ENCODE measurements at places on chromosomes 11 and 22.
A peak's percentile ranks its signal among the peaks of the same experiment; 100 is the strongest.

DNA sequence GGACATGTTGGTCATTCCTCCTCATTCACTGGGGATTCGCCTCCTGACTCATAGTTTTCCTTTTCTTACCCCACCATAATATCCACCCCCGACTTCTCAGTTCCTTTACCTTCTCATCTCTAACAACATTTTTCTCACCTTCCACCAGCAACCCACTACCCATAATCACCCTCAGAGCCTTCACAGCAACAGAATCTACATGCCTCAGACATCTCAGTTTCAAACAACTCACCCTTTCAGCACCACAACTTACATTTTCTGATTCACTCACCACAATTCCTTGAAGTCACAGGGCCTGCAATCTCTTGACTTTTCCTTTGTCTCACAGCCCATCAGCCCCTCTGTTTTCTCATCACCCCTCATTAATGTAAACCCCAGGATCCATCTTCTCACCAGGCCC lies 2.3 kb upstream of the MTNR1B start:
- no peak for DNase-seq

- DNase-seq = peak; percentile 70
These were observed 799 bp downstream of the CCDC88B start for GRCh38 chr11:64340671-64341335.

- no peak for DNase-seq
These were observed 30.3 kb upstream of the SIK2 start for GRCh38 chr11:111571829-111572501.

DNA sequence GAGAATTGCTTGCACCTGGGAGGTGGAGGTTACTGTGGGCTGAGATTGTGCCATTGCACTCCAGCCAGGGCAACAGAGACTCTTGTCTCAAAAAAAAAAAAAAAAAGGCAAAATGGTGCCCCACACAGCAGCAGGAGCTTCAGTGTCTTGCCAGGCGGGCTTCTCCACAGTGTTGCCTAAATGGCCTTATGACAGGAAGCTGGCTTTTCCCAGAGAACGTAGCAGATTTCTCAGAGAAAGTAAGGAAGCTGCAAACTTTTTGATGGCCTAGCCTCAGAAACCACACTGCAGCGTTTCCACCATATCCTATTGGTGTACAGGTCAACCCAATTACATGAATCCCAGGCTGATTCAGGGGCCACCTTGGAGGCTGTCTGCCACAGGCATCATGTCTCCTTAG lies 12.7 kb upstream of the SPDYC start:
- DNase-seq = no peak

- DNase-seq = no peak
These were observed 4.3 kb upstream of the TBC1D22A start for GRCh38 chr22:46758121-46758520.

- no peak for DNase-seq
These were observed 1563.7 kb upstream of the TENM4 start for GRCh38 chr11:81004576-81004975.

GRCh38 chr11:7638710-7639642 lies 34.3 kb downstream of the CYB5R2 start:
- DNase-seq = no peak

DNA sequence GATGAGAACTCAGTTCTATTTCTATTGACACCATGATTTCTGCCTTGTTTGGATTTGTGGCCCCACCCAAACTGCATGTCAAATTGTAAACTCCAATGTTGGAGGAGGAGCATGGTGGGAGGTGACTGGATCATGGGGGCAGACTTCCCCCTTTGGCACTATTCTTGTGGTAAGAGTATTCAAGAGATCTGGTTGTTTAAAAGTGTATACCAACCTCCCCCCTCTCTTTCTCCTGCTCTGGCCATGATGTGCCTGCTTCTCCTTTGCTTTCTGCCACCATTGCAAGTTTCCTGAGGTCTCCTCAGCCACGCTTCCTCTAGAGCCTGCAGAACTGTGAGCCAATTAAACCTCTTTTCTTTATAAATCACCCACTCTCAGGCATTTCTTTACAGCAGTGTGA lies 7.9 kb upstream of the FOXRED2 start:
- no peak for DNase-seq

DNA sequence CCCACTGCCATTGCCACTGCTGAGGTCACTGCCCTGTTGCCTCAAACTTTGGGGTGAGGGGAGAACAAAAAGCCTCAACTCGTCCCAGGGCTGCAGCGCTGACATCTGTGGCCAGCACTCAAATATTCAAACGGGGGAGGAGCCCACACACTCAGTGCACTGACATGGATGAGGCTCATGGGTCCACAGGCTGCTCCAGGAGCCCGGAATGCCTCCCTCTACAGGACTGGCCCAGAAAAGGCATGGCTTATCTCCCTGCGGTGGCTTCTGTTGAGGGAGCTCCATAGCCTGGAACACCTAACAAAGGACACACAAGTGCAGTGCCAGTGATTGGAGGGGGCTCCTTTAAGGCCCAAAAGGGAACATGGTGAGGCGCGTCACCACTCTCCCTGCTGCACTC lies 341.1 kb upstream of the LUZP2 start:
- DNase-seq = no peak

DNA sequence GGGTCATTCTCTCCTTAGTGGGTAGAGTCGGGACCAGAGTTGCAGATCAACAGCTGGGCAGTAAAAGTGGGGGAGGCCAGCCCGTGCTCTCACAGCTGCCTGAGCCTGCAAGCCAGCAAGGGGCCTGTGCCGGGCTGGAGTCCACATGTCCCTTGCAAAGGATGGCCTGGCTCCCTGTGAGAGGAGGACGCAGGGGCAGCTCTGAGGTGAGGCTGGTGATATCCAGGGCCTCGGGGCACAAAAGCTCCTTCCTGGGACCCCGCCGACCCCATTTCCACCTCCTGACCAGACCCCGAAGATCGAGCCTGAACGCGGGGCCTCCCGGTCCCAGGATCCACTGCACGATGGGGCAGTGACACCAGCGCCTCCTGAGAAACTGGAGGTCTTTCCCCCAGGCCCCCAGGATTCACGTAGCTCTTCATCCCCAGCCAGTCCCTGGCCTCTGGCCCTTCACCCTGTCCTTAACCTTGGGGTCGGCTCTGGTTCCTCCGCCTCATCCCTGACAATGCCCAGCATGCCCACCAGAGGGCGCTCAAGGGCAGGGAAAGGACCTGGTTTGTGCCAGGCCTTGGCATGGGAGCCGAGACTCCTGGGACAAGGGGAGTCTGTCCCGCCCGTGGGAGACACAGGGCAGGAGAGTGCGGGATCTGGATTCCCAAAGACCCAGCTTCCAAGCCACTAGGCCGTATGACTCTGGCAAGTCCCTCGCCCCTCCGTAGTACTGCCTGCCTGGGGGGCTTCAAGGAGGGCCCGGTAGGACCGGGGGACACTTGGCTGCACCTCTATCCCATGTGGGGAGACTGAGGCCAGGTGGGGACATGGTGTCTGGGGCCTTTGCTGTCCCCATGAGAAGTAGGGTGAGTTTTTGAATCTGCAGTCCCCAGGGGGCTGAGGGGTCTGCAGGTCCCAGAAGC lies 17.8 kb upstream of the WNT7B start:
- DNase-seq = peak; percentile 65

- DNase-seq = no peak
These were observed 44.5 kb downstream of the TRAF6 start for GRCh38 chr11:36465449-36466163.

DNA sequence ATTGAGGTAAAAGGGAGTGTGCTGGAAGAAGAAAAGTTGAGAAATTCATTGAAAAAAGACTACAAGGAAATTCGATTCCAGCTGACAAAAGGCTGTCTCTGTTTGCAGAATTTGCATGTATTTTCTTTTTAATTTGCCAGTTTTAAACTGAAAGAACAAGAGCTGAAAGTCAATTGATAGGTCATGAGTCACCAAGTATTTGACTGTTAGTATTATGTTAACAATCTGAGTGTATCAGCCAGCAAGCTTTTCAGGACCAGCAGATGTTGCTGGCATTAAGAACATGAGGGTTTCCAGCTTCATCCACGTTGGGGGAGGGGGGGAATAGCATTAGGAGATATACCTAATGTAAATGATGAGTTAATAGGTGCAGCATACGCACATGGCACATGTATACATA lies 726.7 kb downstream of the METTL15 start:
- no peak for DNase-seq

DNA sequence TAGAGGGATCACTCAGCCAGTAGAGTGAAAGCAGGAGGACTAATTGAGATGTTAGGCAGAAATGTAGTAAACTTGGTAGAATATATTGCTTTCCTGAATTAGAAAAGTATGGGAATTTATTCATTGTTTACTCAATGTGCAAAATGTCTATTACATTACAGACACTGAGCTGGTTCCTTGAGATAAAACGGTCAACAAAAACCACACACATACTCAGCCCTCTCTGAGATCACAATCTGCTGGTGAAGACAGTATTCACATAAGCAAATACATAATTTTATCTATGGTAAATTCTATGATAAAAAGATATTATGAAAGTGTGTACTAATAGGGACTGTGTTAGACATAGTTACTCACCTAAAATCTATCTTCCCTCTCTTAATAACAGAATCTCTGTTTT lies 833.5 kb downstream of the KCNA4 start:
- no peak for DNase-seq

DNA sequence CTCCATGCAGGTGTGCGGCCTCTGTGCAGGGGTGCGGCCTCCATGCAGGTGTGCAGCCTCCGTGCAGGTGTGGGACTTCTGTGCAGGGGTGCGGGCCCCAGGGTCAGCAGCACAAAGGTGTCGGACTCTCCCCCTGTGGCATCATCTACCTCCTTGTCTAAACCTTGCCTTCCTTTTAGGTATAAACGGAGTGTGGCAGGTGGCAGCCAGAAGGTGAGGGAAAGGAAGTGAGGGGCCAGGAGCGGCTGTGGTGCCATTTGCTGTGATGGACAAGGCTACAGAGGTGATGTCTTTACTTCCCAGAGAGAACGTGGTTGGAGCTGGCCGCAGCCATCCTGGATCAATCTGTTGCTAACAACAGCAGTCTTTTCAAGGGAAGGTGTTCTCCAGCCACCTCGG lies 9.1 kb downstream of the GAL start:
- no peak for DNase-seq

GRCh38 chr11:102559839-102560238 lies 29.3 kb upstream of the MMP7 start:
- DNase-seq = no peak
